ENCODE measurements at places on chromosomes 2 and 18.
A peak's percentile ranks its signal among the peaks of the same experiment; 100 is the strongest.

DNA sequence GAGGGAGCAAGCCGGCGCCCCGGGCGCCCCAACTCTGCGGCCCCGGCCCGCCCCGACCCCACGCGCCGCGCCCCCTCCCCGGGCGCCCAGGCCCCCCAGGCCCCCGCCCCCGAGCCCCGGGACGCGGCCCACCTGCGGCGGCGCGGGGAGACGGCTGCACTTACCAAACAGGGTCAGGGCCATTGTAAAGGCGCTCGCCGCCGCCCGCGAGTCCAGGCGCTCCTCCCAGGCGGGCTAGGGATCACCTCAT, 526 bp downstream of the CHN1 start:
- DNase-seq: no peak

DNA sequence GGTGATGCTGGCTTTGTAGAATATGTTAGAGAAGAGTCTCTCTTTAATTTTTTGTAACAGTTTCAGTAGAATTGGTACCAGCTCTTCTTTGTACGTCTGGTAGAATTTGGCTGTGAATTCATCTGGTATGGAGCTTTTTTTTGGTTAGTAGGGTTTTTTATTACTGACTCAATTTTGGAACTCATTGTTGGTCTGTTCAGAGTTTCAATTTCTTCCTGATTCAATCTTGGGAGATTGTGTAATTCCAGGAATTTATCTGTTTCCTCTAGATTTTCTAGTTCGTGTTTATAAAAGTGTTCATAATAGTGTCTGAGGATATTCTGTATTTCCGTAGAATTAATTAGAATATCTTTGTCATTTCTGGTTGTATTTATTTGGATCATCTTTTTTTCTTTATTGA, 943.5 kb downstream of the TRIB2 start:
- no peak for DNase-seq

DNA sequence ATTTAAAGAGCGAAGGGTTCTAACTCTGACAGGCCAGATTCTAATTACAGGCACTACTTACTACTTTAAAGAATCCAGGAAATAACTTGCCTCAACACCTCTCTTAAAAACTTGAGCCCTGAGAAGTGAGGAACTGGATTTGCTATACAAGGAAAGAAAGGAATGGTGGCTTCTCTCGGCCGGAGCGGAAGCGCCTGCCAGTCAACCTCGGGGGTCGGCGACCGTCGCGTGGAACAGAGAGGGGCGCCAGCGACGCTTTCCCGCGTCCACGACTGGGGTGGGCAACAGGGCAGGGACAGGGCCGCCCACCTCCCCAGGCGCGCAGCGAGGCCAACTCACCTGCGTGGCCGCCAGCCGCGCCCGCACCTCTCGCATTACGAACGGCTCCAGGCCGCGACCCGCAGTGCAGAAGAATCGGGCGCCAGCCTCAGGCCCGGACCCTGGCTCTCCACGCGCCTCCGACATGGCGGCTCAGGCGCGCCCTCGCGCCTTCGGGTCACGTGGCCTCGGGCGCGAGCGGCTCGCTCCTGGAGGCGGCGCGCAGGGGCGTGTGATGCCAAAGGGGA, at the start of gene THUMPD2:
Gene THUMPD2 (minus strand): TSS at position 484 of the 566 bp plus-strand sequence. CDS start 19 bp downstream, at position 465.
- DNase-seq: peak; percentile 73

DNA sequence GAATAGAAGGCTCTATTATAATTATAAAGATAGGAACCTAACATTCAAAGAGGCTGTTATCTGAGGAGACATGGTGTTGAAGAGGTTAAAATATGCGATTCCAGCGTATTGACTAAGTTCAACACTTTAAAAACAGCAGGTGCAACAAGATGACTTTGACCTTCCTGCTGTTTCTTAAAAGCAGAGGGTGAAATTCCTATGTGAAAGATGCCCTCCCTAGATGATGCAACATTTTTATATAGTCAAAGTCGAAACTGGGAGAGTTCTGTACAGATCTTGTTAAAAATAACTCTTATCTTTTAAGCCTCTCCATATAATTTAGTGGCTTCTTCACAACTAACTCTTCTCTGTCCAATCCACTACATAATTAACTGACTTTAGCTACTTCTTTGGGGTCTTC, 4.4 kb upstream of the ACKR3 start:
- DNase-seq: no peak

GRCh38 chr2:17517481-17518211, 594 bp downstream of the RAD51AP2 start:
- DNase-seq: peak; percentile 14

DNA sequence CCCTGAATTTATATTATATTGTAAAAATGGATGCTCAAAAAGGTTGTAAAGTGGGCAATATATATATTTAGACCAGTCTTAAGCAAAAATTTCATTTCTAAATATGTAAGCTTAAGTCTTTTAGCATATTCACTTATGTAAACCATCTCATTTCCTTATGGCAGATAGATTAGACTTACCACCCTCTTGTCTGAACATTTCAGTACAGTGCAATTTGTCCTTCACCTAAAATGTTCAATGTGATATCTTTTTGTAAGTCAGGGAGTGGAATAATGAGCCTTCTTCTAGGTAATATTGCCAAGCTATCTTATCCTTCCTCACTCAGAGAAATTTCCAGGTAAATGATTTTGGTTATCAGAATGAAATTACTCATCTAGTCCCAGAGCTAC, 92.3 kb downstream of the KLF7 start:
- no peak for DNase-seq

GRCh38 chr18:73807551-73808192, 340.0 kb downstream of the FBXO15 start:
- no peak for DNase-seq

DNA sequence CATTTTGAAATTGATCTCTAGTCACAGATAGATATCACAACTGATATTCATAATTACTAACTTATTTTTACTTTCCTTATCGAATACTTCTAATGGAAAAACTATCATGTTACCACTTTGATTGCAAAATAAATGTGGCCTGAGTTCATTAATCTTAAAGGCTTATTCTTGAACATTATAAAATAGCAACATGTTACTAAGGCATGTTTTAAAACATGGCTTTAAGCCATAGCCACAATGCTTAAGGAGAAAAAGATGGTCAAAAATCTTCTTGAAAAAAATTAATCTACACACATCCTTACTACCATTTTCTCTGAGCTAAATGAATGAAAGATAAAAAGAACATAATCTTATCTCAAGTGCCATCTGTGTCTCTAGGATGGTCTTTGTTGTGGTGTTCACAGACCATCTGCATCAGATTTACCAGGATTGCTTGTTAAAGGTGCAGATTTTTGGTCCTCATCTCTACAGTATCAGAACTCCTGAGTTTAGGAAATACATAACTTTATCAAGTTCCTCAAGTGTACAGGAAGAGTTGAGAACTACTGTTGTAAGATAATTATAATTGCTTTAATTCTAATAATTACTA, 15.3 kb downstream of the MTX2 start:
- DNase-seq: no peak

- DNase-seq: peak; percentile 4
Observed at GRCh38 chr2:134348760-134349159, 94.9 kb downstream of the MGAT5 start.

DNA sequence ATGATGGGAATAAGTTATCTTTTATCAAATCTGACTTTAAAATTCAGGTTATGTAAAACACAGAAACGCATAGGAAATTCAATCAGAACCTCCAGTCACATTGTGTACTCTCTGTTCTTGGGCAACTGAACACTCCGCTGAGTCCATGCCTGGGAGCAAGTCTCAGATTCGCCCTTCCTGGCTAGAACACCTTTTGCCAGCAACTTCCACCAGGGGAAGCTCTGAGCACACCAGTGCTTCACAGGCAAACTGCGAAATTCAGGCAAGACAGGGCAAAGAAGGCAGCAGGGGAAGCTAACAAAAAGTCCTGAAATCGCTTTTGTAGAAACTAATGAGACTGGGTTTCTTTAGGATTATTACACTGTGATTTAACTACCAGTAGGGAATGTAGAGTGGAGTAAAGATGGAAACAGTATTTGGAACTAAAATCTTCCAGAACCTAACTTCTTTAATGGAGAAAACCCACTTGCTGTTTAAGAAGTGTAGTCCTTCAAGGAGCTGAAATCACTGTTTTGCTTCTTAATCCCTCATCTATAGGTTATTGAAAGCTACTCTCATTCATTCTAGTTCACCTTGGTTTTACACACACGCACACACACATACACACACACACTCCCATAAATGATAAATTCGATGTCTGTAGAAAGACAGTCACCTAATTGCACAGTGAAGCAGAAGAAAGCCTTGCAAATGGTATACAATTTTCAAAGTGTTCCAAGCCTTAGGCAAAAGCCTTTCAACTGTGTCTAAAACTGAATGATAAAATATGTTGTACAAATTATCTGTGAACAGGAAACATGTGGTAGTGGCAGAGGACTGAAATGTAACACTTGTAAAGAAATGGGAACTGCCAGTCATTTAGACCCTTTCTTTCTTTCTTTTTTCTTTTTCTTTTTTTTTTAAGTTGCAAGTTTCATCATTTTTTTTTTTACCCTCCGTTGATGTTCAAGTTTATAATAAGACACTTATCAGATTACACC, 214.5 kb downstream of the TMEM182 start:
- peak; percentile 9 for DNase-seq

GRCh38 chr18:61791031-61791430, 101.8 kb downstream of the RNF152 start:
- DNase-seq: no peak

DNA sequence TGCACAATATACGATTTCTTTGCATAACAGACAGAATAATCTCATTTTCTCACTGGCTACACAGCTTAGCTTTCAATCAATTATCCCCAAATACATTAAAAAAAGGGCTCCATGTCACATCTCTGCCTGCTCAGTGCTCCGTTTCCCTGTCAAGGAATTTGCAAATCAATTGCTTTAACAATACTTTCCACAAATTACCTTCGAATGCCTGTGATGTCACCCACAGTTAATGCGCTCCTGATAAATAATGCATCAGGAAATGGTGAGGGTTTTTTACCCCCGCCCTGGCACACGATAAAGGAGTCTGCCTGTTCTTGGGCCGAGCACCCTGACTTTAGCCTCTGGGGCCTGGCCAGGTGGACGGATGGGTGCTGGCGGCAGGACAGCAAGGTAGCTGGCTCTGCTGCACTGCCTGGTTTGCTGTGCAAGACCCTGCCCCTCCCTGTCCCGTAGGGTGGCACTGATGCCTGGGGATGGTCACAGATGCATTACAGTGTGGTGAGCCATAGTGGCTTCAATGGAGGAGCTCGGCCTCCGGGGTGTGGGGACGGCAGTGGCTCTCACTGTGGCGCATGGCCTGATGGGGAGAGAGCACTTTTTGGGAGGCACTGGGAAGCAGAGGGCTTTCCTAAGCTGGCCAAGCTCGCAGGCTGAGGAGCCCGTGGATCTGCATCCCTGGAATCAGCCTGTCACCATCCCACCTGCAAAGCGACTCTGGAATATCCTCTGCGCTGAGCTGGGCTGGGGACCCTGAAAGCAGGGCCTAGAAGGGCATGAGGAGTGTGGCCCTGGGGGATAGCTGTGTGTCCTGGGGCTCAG, 88.3 kb upstream of the HS6ST1 start:
- no peak for DNase-seq

DNA sequence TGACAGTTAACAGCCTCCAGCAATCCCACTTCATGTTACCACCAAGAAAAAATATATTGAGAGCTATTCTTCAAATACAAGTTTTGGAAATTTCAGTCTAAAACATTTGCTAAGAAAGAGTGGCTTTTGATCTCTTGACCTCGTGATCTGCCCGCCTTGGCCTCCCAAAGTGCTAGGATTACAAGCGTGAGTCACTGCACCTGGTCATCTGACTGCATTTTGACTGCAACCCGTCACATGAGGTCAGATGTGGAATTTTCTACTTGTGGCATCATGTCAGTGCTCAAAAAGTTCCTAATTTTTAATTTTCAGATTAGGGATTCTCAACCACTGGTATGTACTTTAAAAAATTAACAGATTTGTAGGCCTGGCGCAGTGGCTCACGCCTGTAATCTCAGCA, 9.1 kb upstream of the CLK1 start:
- no peak for DNase-seq

DNA sequence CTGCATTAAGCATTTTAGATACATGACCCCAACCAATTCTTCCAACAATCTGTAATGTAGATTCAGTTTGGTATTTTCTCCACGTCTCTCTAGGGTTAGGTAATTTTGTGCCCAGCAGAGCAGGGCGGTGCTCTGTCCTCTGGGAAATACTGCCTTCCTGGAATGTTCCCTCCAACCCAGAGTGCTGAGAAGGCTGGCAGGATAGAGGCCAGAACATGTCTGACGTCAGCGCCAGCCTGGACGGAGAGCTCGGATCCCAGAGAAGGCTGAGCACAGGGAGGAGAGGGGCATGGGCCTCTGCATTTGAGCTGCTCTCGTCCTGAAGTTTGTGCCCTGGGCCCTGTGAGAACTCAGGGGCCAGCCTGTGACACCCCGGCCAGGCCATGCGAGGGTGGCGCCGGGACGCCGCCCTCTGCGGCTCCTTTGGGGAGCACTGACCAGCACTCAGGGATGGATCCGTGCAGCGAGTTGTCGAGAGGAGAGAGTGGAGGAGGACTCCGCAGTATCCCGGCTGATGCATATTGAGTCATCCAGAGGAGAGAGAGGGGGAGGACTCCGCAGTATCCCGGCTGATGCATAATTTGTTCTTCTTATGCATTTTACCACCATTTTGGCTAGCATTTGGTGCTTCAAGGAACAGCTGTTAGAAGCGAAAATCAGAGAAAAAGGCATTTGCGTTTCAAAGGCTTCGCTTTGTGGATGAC, 80.0 kb upstream of the PXDN start:
- DNase-seq: peak; percentile 41

- peak; percentile 70 for DNase-seq
Observed at GRCh38 chr2:11829324-11829946, 83.0 kb downstream of the LPIN1 start.

- no peak for DNase-seq
Observed at GRCh38 chr2:73238976-73239375, 4.9 kb downstream of the CCT7 start.

DNA sequence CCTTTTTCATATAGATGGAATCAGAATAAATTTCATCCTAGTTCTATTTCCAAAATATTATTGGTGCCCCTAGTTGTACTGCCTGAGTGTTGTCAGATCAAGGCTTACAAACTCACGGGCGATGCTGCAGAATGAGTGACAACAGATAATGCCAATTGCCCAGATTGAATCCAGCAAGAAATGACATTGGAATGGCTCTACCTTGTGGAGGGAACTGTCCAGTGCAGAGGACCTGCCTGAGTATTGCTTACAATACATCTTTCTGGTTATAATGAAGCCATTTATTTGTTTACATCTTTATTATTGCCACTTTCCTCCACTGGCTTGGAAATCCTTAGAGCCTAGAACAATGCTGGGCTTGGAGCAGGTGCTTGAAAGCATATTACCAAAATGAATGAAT, 7.8 kb upstream of the IL1R2 start:
- DNase-seq: no peak

DNA sequence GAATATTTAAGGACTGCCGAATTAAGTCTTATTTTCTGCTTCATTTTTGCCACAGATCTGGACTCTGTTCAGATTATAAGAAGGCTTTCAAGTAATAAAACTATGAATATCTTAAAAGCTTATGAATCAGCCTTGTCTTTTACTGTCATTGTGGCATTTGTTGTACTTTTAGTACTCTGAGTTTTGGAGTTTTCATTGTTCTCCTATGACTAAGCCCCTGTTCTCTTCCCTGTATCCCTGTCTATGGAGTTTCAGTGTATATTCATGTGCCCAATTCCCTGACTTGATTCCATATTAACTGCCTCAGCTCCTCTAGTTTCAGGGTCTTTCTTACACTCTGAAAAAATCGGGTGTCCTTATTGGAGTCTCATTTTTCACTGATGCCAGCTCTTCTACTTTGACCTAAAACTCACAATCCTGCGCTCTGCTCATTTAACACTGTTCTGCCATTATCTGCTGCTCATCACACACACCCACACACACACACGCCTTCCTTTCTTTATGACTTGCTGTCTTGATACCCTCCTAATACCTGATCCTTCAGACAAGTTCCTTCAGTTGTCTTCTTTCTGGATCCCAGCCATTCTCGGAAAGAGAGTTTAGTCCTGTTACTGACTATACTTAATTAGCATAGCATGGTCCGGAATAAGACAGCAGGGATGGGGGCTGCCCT, 511.8 kb downstream of the CPS1 start:
- DNase-seq: no peak
